ENCODE measurements at places on chromosomes 12 and 14.

GRCh38 chr12:10512798-10513197, 7.1 kb downstream of the EIF2S3B start:
- DNase-seq = no peak

- no peak for DNase-seq
Measured at GRCh38 chr12:31589904-31590641, 863 bp downstream of the DENND5B start.

DNA sequence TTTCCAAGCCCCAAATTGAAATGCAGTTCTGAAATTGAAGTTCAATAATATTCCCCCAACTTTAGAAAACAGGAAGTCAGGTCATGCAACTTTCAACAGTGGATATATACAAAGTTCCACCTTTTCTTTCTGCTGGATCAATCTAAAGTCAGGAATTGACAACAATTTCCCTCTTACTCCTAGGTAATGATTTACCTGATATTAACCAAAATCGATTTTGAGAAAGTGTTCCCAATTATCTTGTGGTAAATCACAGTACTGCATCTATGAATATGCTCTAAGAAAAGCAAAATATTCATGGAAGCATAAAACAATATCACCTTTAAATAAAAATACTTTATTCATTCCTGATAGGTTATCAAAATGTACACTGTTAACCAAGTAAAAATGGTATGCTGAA, 28.4 kb downstream of the BDKRB1 start:
- no peak for DNase-seq

- DNase-seq = no peak
Measured at GRCh38 chr12:52359621-52360061, 7.6 kb downstream of the KRT85 start.

GRCh38 chr12:117069926-117070900, 29.0 kb downstream of the TESC start:
- DNase-seq = no peak

DNA sequence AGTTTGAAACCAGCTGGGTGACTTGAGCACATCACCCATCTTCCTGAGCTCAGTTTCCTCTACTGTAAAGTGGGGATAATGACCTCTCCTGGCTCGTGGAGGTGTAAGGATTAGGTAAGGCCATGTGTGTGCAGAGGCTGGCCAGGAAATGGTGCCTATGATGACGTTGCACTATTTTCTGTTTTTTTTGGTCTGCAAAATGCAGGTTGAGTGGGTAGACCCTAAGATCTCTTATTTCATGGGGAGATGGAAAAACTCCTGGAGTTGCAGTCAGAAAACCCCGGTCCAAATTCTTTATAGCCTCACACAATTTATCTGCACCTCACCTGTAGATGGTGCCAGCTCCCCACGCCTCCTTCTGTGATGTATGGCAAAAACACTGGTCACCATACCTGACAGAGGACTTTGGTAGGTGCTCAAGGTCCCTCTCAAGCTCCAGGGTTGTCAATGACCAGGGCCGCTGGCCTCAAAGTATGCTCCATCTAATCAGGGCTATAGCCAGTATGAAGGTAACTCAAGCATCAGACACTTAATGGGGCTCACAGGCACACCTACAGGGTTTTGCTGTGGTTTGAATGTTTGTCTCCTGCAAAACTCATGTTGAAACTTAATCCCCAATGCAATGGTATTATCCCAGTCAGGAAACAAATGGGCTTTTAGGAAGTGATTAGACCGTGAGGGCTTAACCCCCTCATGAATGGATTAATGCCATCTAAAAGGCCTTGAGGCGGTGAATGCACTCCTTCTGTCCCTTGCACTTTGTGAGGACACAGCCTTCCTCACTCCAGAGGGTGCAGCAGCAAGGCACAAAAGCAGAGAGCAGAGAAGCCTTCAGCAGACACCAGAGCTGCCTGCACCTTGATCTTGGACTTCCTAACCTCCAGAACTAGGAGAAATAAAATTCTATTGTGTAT, 17.6 kb downstream of the C14orf132 start:
- DNase-seq = no peak

DNA sequence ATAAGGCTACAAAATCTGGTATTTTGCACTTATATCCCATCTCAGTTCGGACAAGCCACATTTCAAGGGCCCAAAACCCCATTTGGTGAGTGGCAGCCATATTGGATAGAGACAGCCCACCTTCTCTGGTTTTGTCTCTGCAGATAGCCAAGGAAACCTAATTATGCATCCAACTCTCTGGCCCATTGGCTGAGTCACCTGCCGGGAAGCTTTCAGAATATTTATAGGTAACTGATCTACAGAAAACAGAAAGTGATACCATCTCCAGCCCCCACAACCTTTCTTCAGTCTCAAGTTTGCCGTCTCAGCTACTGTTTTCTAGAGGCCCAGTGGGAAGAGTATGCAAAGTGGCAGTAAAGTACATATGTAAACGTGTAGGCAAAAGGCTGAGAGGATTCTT, 33.7 kb upstream of the PPP1CC start:
- DNase-seq = no peak

GRCh38 chr14:61461808-61462275, 140.5 kb downstream of the PRKCH start:
- DNase-seq = no peak

GRCh38 chr12:22686193-22686592, 61.2 kb downstream of the ETNK1 start:
- DNase-seq = no peak

DNA sequence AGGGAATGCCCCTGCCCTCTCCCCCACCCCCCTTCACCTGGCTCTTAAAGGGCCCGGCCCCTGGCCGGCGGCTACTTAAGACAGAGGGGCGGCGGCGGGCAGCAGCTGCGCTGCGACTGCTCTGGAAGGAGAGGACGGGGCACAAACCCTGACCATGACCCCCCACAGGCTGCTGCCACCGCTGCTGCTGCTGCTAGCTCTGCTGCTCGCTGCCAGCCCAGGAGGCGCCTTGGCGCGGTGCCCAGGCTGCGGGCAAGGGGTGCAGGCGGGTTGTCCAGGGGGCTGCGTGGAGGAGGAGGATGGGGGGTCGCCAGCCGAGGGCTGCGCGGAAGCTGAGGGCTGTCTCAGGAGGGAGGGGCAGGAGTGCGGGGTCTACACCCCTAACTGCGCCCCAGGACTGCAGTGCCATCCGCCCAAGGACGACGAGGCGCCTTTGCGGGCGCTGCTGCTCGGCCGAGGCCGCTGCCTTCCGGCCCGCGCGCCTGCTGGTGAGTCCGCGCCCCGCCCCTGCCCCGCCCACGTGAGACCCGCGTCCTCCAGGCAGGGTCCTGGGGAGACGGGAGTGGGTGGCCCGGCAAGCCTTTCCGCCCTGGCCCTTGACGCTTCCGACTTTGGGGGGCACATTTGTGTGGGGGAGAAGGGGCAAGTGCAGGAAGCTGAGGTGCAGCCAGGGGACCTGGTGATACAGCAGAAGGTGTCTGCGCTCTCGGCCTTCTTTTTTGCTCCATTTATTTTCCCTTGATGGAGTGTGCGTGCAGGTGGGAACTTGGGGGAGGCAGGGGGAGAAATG, at the start of gene IGFBP6:
IGFBP6 (plus strand) TSS at position 104 of the 790 bp plus-strand sequence; CDS start at position 155, 51 bp downstream.
- DNase-seq = no peak

DNA sequence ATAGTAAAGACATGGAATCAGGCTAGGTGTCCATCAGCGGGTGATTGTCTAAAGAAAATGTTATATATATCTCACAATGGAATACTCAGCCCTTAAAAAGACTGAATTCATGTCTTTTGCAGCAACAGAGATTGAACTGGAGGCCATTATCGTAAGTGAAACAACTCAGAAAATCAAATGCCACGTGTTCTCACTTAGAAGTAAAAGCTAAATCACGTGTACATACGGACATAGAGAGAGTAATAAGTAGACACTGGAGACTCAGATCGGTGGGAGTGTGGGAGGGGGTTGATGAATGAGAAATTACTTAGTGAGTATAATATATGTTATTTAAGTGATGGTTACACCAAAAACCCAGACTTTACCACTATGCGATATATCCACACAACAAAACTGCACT, 266.3 kb upstream of the PPFIA2 start:
- no peak for DNase-seq

DNA sequence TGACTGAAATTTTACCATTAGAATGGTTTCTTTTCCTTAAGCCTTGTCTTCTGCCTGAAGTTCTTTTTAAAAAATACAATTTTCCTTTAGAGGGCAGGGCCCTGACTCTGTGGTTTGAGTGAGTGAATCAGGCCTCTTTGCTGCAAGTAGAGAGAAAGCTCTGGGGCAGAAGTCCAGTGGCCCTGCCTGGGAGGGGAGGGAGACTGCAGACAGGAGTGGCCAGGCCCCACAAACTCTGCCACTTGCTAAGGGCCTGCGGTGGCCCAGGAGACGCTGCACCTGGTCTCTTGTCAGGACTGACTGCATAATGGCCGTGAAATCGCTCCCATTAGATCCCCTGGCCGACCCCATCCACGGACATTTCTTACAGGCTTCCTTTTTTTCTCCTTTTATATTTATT, 25.5 kb downstream of the TSPAN11 start:
- no peak for DNase-seq

DNA sequence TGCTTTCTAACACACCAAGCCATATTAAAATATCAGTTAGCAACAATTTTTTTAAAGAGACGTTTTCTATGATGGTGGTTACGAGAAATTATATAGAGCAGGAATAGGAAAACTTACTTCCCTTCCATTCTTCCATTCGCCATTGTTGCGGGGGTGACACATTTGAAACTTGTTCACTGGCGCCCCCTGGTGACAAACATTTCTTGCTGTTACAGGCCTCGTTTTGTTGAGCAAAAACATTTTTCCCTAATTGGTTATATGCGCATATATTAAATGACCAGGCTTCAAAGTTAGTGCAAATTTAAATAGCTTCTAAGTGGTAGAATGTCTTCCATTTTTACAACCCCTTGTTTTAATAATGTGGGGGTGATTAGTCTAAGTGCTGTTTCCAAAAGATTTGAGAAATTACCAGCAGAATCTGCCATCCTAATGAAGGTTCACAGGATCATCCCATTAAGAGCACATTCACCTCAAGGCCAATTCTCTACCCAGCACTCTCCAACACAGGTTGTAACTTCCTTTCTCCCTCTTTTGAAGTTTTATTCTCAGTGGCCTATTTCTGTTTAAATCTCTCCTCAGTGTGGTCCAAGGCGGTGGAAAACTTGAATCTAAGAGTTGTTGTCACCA, 1124.7 kb downstream of the FLRT2 start:
- DNase-seq = peak; percentile 10

- DNase-seq = no peak
Measured at GRCh38 chr12:54021432-54022013, 6.7 kb upstream of the HOXC6 start.

DNA sequence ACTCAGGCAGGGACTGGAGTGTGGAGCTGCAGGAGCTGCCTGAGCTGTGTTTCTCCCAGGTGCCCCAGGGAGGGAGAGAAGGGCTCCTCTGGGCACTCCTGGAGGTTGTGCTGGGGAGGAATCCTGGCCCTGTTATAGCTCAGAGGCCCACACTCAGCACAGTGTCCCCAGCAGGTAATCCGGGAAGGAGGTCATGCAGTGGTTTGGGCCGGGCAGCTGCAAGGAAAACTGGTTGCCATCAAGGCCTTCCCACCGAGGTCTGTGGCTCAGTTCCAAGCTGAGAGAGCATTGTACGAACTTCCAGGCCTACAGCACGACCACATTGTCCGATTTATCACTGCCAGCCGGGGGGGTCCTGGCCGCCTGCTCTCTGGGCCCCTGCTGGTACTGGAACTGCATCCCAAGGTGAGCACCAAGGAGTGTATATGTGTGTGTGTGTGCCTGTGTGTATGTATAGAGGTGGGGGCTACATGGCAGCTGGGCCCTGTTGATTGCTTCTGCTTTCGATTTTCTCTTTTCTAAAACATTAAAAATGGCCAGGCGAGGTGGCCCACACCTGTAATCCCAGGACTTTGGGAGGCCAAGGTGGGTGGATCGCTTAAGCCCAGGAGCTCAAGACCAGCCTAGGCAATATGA, 2.0 kb downstream of the AMHR2 start:
- no peak for DNase-seq

DNA sequence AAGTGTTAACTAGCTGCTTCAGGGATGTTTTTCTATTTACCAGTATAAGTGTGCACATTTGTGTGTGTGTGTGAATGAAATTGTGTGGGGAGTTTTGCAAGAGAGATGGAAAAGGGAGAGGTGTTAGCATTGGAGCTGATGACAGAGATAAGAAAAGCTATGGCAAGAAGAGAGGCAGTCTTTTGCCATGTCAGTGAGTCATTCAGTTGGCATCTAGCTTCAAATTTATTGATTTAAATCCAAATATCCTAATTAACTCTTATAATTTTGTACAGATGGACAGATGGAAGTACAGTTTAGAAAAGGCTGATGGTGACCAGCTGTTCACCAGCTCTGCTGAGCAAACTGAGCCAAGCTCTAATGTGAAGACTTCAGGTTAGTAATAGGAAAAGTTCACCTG, 3.3 kb upstream of the BHLHE41 start:
- DNase-seq = no peak

GRCh38 chr12:16358878-16359277, 11.4 kb downstream of the MGST1 start:
- DNase-seq = no peak

- no peak for DNase-seq
Measured at GRCh38 chr12:95085612-95086011, 12.2 kb upstream of the NR2C1 start.

DNA sequence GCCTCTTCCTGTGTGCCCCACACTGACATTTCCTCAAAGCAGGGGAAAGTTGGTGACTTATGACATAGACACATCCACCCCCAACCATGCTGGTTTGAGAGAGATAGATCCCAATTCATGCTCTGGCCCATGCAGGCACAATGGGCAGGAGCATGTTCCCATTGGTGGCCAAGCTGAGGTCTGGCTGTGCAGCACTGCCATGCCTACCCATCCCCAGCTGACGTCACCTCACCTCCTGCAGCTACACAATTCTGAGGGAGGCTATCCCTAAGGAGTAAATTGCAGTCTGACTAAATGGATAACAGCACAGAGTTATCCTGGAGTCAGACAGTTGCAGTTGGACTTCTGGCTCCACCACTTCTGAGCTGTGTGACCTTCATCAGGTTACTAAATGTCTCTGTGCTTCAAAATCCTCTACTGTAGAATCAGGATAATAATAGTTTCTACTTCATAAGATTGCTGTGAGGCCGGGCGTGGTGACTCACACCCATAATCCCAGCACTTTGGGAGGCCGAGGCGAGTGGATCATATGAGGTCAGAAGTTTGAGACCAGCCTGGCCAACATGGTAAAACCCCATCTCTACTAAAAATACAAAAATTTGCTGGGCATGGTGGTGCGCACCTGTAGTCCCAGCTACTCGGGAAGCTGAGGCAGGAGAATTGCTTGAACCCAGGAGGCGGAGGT, 323.9 kb downstream of the BCL11B start:
- no peak for DNase-seq

GRCh38 chr14:67738740-67739504, 37.2 kb downstream of the RDH12 start:
- DNase-seq = no peak

DNA sequence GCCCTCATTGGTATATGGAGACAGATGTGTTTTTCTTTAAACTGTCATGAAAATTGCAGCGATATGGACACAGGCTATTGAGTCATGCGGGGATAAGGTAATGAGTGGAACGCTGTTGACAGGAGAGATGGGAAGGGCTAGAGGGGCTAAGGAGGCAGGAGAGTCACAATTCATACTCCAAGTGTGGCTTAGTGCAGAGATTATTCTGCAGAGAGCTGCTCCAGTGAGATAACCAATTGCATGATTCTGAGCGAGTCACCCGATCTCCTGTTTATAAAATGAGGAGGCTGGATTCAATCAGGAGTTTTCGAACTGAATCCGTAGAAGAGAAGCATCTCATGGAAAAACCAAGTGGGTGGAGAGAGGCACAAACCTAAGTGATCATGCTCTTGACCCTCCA, 106.4 kb upstream of the PLEKHG7 start:
- DNase-seq = no peak

GRCh38 chr12:51421266-51421884, 3.3 kb upstream of the SLC4A8 start:
- DNase-seq = no peak

- no peak for DNase-seq
Measured at GRCh38 chr12:31524791-31525495, 66.0 kb downstream of the DENND5B start.
